ENCODE measurements at places on chromosomes 4 and X.

GRCh38 chr4:104625706-104626105 lies 131.0 kb upstream of the CXXC4 start:
- no peak for DNase-seq

DNA sequence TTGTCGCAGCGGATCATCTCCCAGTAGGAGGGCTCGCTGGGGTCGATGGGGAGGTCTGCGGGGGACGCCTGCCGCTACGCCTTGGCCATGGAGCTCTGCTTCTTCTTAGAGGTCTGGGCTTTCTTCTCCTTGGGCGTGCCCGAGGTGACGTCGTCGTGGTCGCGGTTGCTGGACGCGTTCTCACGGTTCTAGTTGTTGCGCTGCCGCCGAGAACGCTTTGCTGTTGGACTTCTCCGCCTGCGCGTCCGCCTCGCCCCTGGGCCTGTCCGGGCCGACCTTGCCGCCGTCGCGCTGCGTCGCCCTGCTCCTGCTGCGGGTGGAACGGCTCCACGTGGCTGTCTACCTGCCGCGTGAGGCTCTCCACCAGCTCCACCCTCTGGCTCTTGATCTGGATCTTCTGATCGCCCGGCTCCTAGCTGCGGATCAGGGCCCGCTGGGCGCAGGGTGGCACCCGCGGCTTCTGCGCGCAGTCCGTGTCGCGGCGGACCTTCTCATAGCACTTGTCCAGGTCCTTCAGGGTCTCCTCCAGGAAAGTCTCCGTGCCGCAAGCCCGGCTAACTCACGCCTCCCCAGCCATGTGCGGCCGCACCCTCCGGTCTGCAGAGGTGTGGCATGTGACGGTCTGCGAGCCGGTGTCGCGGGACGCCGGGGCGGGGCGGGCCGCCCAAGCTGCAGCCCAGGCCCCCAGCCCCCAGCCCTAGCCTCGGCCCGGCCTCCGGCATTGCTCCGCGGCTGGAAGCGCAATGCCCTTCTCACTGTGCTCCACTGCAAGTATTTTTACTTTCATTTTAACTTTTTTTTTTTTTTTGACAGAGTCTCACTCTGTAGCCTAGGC lies 40.5 kb upstream of the OGT start:
- DNase-seq, result peak; percentile 68

- DNase-seq, result no peak
Measured at GRCh38 chr4:160836431-160836830, 1327.4 kb downstream of the FSTL5 start.

DNA sequence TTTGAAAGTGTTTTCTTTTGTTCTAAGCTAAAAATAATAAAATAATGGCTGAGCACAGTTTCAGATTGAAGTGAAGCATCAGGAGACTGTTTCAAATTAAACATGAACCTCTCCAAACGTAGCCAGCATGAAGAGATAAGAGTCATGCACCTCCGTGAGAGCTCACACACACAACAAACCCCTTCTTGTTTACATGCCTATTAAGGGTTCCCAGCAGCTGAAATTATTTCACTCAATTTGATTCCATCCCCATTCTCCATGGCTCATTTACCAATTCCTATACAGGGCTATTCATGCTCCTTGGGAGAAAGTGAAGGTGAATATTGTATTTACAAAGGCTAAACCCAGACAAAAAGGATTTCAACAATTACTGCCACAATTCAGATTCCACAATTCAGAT lies 954.1 kb upstream of the INTU start:
- no peak for DNase-seq

- DNase-seq, result no peak
Measured at GRCh38 chr4:88865046-88865445, 167.4 kb upstream of the NAP1L5 start.

- DNase-seq, result no peak
Measured at GRCh38 chr4:69910016-69910782, 20.7 kb upstream of the CSN1S1 start.

- DNase-seq, result no peak
Measured at GRCh38 chr4:83569987-83570386, 34.1 kb downstream of the GPAT3 start.

DNA sequence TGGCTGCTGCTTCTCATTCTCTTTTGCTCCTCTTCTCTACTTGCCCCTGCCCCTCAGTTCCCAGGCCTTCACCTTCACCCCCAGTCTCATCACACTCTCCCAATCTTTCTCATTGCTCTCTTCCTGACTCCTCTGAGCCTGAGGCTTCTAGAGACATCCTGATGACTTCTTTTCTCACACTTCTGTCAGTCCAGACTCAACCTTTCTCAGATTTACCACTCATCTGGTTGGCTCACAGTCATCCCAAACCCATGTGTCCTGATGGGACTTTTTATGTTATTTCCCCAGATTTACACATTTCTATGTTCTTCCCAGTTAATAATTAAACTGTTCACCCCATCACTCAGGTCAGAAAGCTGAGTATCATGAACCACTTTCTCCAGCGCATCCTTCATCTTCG lies 68.0 kb downstream of the TMA16 start:
- DNase-seq, result no peak

GRCh38 chr4:159823743-159824142 lies 720.9 kb downstream of the RAPGEF2 start:
- DNase-seq, result no peak

DNA sequence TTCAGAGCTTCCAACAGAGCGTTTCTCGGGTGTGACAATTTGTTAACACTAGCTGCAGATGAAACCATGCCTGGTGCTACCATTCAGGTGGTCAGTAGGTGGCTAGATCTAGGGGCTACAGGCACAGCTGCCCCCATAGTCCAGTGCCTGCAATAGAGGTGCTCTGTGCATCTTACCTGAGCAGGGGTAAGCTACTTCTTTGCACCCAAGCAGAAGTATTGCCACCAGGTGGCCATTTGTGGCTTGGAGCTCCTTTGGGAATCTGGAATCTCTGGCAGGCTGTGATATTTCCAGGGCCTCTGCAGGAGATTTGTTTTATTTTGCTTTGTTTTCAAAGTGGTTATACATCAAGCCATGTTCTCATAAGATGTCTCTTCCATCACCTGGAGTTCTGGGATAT lies 170.7 kb upstream of the PUDP start:
- DNase-seq, result no peak

- no peak for DNase-seq
Measured at GRCh38 chr4:108838451-108838850, 75.6 kb upstream of the ETNPPL start.

DNA sequence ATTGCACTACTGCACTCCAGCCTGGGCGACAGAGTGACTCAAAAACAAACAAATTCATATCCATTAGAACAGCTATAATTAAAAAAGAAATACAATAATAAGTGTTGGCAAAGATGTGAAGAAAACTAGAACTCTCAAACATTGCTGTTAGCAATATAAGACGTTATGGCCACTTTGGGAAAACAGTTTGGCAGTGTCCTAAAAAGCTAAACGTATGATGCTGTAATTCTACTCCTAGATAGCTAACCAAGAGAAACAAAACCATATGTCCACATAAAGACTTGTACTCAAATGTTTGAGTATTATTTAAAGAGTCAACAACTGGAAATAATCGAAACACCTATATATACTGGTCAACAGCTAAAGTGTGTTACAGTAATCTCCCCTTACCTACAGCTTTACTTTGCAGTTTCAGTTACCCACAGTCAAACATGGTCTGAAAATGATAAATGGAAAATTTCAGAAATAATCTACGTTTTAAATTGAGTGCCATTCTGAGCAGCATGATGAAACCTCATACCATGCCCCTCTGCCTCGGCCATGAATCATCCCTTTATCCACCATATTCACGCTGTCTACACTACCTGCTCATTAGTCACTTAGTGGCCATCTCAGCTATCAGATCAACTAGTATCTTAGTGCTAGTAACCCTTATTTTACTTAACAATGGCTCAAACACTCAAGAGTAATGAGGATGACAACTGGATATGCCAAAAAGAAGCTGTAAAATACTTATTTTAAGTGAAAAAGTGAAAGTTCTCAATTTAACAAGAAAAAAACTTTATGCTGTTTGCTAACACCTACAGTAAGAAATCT lies 4.9 kb downstream of the ELF2 start:
- DNase-seq, result peak; percentile 44

- no peak for DNase-seq
Measured at GRCh38 chrX:57596109-57596508, 4.3 kb downstream of the ZXDB start.

- DNase-seq, result no peak
Measured at GRCh38 chrX:136528645-136529315, 3.2 kb upstream of the VGLL1 start.

- no peak for DNase-seq
Measured at GRCh38 chr4:152408514-152409327, 127.2 kb downstream of the FBXW7 start.

DNA sequence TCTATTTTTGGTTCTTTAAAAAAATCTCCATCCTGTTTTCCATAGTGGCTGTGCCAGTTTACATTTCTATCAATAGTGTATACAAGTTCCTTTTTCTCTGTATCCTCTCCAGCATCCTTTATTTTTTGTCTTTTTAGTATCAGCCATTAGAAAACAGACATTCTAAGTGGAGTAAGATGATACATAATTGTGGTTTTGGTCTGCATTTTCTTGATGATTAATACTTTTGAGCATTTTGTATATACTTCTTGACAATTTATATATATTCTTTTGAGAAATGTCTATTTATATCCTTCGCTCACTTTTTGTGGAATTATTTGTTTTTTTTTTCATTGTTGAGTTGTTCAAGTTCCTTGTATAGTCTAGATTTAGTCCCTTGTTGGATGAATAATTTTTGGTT lies 382.2 kb upstream of the SPOCK3 start:
- DNase-seq, result no peak

DNA sequence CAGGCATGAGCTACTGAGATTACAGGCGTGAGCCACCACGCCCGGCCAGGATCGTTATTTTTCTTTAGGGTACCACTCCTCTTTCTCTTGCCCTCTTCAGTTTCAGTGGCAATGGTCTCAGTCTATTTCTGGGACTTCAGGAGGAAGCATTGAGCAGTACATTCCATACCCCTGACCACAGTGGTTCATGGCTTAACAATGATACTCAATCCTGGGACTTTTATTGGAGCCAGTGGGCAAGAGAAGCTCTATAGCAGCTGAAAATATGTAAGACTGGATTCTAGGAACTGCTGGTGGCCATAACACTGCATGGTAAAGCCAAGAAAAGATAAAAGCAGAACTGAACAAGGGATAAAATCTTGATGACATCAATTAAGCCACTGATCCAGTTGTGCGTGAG lies 5.8 kb upstream of the CCNA2 start:
- no peak for DNase-seq

DNA sequence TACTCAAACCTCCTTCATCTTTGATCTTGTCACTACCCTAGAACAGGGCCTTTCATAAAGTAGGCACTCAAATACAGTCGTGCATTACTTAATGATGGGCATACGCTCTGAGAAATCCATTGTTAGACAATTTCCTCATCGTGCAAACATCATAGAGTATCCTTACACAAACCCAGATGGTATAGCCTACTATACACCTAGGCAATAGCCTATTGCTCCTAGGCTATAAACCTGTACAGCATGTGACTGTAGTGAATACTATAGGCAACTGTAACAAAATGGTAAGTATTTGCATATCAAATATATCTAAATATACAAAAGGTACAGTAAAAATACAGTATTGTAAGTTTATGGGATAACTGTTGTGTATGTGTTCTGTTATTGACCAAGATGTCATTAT lies 31.9 kb downstream of the CLDN2 start:
- DNase-seq, result no peak

- DNase-seq, result no peak
Measured at GRCh38 chr4:94228493-94229216, 21.0 kb downstream of the SMARCAD1 start.

GRCh38 chr4:92678292-92678691 lies 374.5 kb downstream of the GRID2 start:
- no peak for DNase-seq

DNA sequence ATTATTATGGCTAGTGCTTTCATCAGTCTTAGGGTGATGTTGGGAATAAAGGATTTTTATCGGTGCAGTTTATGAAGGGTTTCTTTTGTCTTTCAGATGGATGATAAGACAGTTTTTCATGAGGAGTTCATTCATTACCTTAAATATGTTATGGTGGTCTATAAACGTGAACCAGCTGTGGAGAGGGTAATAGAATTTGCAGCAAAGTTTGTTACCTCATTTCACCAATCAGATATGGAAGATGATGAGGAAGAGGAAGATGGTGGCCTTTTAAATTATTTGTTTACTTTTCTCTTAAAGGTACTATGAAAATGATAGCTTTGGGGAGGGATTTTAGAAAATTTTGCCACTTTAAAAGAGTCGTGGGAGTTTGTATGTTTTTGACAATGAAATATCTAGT lies 1.3 kb downstream of the NCAPG start:
- no peak for DNase-seq

DNA sequence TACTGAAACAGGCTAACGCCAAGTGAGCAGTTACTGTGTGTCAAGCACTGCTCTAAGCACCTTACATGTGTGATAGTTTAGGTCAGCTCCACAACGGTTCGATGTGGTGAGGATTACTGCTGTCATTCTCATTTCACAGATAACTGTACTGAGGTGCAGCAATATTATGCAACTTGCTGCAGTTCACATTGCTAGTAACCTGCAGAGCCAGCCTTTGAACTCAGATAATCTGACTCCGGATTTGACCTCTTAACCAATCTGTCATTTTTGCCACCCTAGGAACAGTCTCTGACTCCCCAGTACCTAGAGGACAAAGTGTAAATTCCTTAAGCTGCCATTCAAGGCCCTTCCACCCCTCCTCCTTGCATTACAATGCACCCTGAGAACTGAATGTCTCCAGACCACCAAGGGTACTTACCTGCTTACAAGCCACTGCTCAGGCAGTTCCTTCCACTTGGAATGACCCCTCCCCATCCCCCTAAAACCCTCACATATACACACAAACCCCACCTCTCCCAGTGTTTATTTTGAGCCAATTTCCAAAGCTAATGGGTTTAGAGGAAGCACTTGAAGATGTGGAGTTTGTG lies 24.9 kb downstream of the EFNB1 start:
- DNase-seq, result no peak

- peak; percentile 21 for DNase-seq
Measured at GRCh38 chr4:2785613-2786012, 7.3 kb upstream of the SH3BP2 start.

GRCh38 chrX:126825566-126826193 lies 6.2 kb downstream of the PRR32 start:
- no peak for DNase-seq

DNA sequence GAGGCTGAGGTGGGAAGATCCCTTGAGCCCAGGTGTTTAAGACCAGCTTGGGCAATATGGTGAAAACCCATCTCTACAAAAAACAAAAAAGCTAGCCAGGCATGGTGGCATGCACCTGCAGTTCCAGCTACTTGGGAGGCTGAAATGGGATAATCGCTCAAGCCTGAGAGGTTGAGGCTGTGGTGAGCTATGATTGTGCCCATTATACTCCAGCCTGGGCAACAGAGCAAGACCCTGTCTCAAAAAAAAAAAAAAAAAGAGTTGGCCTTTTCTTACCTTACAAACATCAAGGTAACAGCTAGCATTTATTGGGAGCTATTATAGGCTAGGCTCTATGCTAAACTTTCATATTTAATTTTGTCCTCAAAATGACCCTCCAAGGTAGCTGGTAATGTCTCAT lies 43.4 kb downstream of the PTTG2 start:
- no peak for DNase-seq

- DNase-seq, result no peak
Measured at GRCh38 chrX:40103565-40104323, 6.0 kb upstream of the BCOR start.

- DNase-seq, result no peak
Measured at GRCh38 chr4:179709961-179710624, 2267.9 kb upstream of the AGA start.

All from femur (tissue), 1 donor.